ENCODE measurements at places on chromosomes 1 and 21.

DNA sequence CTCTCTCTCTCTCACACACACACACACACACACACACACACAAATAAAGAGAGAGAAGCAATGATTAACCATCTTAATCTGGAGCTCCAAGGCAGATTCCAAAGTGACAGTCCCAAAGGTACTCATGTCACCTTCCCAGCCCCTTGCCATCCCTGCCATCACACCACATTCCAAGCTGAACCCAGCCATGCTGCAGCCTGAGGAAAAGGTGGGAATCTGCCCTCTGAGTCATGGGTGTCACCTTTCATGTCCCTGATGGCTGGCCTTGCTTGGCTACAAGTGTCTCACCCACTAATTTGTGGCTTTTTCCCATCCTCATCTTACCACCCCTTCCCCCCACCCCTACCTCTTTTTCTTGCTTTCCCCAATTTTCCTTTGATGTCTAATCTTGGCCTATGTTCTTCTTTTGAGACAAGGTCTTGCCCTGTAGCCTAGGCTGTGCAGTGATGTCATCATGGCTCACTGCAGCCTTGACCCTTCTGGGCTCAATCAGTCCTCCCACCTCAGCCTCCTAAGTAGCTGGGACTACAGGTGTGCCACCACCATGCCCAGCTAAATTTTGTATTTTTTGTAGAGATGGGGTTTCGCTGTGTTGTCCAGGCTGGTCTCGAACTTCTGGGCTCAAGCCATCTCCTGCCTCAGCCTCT, 3.2 kb downstream of the ANXA9 start:
- DNase-seq = no peak

GRCh38 chr1:233707153-233707879, 93.4 kb downstream of the KCNK1 start:
- DNase-seq = no peak

- no peak for DNase-seq
Measured at GRCh38 chr1:236615399-236616148, 11.3 kb upstream of the HEATR1 start.

DNA sequence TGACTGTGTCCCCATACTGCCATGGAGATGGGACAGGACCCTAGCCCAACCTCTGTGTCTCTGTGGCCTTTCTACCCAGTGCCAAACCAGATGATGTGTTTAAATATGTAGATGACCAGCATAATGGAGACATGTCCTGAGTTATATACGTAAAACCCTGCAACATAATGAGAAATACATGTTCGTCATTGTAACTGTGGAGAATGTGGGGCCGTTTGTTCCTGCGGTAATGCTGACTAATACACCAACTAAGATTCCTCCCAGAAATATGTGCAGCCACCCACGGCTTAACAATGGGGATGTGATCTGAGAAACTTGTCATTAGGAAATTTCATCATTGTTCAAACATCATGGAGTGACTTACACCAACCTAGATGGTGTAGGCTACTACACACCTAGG, 71.7 kb upstream of the SIM2 start:
- DNase-seq = no peak
